Endothelial cell (in vitro differentiated cells): ENCODE measurements at places on chromosomes 4 and X. TPM values are rescaled to one million over a fixed set of nuclear protein-coding genes. Genes with fewer than 3 reads are reported as not detected.
A peak's percentile ranks its signal among the peaks of the same experiment; 100 is the strongest.

The ZNF732 gene
- 2.4 TPM for total RNA-seq

The USP38 gene
- total RNA-seq: 19.4 TPM

- H3K27me3 ChIP-seq: peaks cover 1% of the 10 kb centered on the region
- H3K4me1 ChIP-seq: peaks cover 4% of the 10 kb centered on the region
- H3K4me3 ChIP-seq: no peak overlapping the region
Measured at GRCh38 chr4:185248393-185249039, 39.1 kb downstream of the SNX25 start.

GRCh38 chr4:3532751-3533422 lies 665 bp upstream of the LRPAP1 start:
- H3K27me3 ChIP-seq: peaks cover 8% of the 10 kb centered on the region
- no peak overlapping the region for H3K27ac ChIP-seq
- no peak for DNase-seq
- H3K4me1 ChIP-seq: peaks cover 7% of the 10 kb centered on the region
- H3K4me3 ChIP-seq: peak overlapping the region; percentile 69

The SYTL4 gene
- 3.9 TPM for total RNA-seq

- no peak for DNase-seq
- H3K36me3 ChIP-seq: no peaks in the 10 kb centered on the region
- H3K4me3 ChIP-seq: no peak overlapping the region
- no peaks in the 10 kb centered on the region for H3K27me3 ChIP-seq
- peaks cover 7% of the 10 kb centered on the region for H3K4me1 ChIP-seq
Measured at GRCh38 chr4:118968813-118969212, 80.2 kb downstream of the SYNPO2 start.
